ENCODE measurements at places on chromosomes 6 and 20.

DNA sequence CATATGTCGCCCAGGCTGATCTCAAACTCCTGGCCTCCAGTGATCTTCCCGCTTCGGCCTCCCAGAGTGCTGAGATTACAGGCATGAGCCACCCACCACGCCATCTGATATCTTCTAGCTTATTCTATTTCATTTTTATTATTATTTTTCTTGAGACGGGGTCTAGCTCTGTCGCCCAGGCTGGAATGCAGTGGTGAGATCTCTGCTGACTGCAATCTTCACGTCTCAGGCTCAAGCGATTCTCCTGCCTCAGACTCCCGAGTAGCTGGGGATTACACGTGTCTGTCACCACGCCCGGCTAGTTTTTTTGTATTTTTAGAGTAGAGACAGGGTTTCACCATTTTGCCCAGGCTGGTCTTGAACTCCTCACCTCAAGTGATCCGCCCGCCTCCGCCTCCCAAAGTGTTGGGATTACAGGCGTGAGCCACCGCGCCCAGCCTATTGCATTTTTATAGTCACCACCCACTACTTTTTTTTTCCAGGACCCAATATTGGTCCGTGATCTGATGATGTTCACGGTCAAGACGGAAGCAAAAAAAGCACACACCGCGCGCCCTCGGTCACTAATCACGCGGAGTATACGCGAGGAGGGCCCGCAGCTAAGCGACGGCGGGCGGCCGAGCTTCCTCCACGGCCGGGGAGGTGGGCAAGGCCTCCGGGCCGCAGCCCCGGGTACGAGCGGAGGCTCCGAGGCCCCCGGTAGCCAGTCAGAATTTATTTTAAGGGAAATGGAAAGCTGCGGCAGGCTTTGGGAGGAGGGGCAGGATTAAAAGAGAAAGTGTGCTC, 1.1 kb upstream of the LSM14B start:
- peak; percentile 73 for DNase-seq

DNA sequence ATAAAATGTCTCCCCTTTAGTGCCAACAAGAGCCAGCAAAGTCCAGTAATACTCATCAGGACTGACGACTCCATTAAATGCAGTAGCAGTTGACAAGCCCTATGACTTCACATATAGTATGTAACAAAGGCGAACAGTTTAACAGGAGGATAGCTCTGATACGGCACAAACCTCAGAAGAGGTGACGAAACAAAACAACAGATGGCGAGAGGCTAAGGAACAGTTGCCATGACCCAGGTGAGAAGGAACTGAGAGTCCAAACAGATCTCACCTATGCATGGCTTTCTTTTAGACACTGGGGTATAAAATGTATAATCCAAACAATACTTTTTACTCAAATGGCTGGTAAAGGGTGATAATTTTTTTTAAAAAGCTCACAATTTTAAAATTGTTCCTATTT, 37.1 kb downstream of the SYNE1 start:
- no peak for DNase-seq

DNA sequence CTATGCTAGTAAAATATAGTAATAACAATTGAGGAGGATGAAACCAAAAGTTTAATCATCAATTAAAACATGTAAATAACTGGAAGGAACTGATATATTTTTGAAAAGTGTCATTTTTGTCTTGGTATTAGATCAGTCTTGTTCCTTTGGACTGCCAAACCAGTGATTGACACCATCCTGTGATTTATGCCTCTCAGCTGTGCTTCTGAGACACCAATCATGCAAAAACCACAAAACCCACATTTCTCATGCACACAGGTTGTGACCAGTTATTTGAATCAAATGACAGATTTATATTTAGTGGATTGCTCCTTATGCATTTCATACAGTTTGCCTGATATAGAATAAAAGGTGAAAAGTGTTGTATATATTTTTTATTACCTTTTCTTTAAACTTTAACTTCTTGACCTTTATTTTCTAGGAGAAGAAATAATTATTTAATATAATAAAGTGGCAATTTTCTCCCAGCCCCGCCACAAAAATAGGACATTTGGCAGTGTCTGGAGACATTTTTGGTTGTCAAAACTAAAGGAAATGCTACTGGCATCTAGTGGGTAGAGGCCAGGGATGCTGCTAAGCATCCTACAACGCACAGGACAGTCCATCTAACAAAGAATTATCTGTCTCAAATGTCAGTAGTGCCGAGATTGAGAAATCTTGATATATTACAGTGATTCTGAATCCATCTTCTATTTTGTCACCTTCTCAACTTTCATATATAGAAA, 383.6 kb downstream of the BCKDHB start:
- no peak for DNase-seq

DNA sequence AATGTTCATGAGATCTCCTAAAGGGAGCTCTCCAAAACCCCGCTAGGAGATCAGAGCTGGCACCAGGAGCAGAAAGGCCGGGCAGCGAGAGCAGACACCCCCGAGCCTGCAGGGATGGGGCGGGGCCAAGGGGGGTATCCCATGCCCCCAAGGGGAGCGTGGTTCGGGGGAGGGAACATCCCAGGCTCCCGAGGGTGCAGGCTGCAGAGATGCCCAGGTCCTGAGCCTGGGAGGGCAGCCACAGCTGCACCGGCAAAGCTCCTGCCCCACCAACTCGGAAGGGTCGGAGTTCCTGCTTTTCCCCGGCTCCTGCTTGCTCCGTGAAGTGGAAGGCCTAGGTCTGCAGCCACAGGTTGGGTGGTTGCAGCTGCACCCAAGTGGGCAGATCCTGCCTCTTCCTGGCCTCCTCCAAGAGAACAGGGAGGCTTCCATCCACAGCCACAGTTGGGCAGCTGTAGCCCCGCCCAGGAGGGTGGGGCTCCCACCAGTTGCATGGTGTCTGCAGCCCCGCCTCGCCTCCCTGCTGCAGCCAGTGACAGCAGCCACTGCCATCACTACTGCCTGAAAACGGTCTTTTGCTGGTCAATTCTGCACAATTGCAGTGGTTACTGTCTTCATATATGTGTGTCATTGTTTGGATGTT, 13.4 kb upstream of the GMNN start:
- DNase-seq = no peak

DNA sequence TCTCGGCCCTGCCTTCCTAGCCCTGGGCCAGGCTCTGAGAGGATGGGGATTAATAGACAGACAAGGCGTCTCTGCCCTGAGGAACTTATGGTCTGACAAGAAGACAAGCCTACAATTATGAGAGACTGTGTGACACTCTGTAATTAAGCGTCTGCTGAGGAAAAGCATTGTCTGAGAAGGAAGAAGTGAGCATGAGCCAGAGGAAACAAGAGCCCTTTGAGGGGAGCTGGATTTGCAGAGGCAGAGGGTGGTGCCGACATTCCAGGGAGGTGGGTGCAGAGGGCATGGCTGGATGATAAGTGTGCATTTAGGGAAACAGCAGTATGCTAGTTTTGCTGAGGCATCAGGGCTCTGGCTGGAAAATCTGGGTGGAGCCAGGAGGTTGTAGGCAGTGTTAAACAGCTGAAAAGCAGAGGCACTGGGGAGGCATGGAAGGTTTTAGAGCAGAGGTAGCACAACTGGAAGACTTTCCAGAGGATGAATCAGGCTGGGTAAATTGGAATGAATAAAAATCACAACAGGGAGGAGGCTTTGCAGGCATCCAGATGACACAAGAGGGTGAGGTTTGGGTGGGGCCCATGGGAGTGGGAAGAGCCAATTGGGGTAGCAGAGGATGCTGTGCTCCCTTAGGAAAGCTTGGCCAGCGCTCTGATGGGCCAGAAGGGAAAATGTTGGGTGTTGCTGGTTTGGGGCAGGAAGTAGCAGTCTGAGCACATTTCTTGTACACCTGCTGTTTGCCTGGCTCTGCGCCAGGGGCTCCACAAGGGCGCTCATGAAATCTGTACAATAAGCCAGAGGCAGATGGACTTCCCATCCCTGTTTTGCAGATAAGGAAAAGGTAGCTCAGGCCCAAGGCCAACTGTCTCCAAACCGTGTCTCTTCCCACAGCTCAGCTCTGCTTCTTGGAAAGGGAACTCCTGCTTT, 74.0 kb upstream of the MYL9 start:
- DNase-seq = peak; percentile 84

DNA sequence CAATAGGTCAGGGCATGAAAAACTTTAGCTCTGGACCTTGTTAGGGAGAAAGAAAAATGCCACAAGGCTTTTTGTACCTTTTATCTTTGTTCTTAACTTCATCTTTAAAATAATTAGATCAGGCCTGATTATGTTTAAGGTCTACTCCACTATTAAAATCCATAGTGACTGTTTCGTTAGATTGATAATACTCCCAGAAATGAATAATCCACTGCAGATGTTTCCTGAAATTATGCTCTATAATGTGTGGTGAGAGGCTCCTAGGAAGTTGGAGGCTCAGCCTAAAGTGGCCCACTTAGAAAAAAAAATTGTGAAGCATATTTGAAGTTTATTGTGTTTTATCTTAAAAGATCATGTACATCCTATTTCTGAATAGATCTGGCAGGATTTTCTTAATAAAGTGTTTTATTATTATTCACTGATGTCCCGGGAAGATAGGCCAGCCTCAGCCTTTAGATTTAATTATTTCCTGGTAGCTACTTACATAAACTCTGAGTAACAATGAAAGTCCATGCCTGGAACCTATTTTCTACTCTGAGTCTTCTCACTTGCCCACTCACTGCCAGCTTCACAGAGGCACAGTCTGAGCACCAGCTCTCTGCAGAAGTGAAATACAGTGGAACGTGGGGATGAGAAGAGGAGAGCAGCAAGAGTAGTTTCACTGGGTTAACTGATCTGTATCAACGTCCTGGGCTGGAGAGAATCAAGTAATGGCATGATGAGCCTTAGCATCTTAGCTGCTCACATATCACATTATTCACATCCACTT, 126.8 kb upstream of the TMEM170B start:
- DNase-seq = no peak

DNA sequence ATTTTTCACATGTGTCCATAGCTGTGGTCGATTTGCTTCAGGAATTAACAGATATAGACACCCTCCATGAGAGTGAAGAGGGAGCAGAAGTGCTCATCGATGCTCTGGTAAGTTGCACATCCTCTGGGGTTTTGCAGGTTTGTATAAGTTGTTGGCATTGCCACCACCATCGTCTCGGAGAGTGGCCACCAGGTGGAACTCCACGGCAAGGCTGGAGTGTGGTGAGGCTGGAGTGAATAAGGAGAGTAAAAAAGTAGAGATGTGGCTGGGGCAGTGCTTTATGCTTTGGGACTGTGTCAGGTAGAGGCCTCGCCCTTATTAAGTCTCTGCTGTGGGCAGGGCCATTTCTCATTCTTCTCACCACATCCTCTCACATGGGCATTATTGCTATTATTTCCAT, 63.7 kb downstream of the CTNNBL1 start:
- no peak for DNase-seq

- DNase-seq = no peak
Measured at GRCh38 chr6:141117874-141118273, 1014.9 kb upstream of the GJE1 start.

DNA sequence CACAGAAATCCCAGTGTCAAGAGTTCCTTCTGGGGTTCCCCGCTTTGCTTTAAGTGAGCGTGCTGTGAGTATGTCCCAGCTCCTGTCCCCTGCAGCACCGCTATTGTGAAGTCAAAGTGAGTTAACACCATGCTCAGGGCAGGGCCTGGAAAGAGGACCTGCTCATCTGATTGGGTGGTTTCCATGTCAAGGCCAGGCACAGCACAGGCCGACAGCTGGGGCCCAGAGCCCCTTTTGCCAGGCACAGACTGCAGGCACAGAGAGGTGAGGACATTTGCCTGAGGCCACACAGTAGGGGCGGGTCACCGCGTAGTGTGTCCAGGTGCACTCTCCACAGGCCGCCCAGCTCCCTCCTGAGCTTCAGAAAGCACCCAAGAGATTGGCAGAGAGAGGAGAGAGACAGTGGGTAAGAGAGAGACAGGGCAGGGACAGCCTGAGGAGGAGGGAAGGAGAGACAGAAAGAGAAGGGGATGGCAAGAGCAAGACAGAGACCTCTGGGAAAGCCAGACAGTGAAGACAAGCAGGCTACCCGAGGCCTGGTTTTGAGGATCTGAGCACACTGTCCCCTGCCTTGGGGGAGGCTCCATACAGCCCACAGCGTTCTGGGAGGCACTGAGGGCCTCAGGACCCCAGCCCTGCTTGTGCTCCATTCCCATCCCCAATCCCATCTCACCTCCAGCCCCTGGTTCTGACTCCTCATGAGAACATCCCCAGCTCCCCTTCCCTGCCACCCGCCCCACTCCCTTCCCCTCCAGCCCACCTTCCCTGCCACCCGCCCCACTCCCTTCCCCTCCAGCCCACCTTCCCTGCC, 6.5 kb upstream of the BPIFB1 start:
- DNase-seq = no peak

GRCh38 chr6:29641430-29642148, 8.6 kb upstream of the GABBR1 start:
- no peak for DNase-seq

GRCh38 chr20:53611449-53611894, 17.8 kb upstream of the ZNF217 start:
- DNase-seq = peak; percentile 97

GRCh38 chr6:112466373-112467151, 119.4 kb downstream of the RFPL4B start:
- peak; percentile 18 for DNase-seq

GRCh38 chr6:82015043-82015442, 232.5 kb downstream of the IBTK start:
- DNase-seq = peak; percentile 63

GRCh38 chr6:16722630-16723029, 38.6 kb downstream of the ATXN1 start:
- no peak for DNase-seq

- no peak for DNase-seq
Measured at GRCh38 chr6:373773-374724, 17.5 kb upstream of the IRF4 start.

DNA sequence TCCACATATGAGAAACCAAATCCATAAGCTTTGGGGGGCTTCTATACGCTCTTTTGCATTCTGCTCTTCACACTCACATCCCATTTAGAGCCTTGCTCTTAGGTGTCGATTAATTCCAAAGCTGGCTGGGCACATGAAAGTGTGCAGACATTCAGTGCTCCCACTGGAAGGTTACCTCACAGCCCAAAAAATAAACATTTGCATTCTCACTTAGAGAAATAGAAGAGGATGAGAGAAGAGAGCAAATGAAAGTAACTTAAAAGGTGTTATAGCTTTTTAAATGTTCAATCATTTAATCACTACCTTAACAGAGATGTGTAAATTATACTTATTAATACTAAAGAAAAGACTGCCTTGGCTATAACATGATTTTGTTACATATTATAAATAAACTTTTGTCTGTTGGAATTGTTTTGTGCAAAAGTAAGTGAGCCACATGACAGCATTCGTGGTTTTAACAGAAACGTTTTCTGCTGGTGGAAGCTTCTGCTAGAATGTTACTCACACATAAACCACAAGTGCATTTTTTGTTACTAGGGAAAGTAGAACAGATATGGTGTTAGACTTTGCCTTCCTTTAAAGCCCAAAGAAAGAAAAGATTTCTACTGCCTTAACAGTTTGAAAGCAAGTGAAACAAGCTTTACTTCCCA, 116.7 kb downstream of the SIM1 start:
- DNase-seq = peak; percentile 71

- DNase-seq = no peak
Measured at GRCh38 chr20:53226826-53227225, 254.7 kb downstream of the TSHZ2 start.

DNA sequence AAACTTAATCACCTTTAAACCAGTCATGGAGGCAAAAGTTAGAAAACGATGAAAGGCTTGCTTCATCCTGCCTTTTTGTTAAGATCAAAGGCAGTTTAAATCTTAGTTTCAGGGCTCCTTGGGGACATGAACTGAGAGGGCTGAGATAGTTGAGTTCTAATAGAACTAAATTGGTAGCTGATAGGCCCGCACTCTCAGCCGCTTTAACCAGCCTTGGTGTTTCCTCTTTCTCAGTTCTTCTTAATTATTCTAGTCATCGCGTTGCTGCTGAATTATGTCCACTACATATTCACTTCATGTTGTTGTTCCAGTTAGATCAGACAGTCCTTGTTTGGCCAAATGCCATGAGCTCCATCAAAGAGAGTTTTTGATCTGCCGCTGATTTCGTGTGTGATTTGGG, 72.5 kb downstream of the ANKS1A start:
- DNase-seq = no peak

Measured in fibroblast of mammary gland (primary cell).